ENCODE measurements at places on chromosomes 2 and 18. TPM values are rescaled to one million over a fixed set of nuclear protein-coding genes. Genes with fewer than 3 reads are reported as not detected.

GRCh38 chr18:22283397-22283796 is 114.0 kb downstream of the GATA6 start:
- no peak for DNase-seq

GRCh38 chr2:158775273-158776027 is 19.7 kb upstream of the DAPL1 start:
- no peak for DNase-seq

FSHR gene
- not detected for total RNA-seq

GPAT2 gene
- total RNA-seq: 6.6 TPM
